Activated naive CD4-positive, alpha-beta T cell treated with anti-CD3 and anti-CD28 coated beads for 36 hours (primary cell): ENCODE measurements at places on chromosomes 3 and 15.
A peak's percentile ranks its signal among the peaks of the same experiment; 100 is the strongest.

- no peak for DNase-seq
Measured at GRCh38 chr3:136612512-136612911, 139.7 kb downstream of the STAG1 start.

DNA sequence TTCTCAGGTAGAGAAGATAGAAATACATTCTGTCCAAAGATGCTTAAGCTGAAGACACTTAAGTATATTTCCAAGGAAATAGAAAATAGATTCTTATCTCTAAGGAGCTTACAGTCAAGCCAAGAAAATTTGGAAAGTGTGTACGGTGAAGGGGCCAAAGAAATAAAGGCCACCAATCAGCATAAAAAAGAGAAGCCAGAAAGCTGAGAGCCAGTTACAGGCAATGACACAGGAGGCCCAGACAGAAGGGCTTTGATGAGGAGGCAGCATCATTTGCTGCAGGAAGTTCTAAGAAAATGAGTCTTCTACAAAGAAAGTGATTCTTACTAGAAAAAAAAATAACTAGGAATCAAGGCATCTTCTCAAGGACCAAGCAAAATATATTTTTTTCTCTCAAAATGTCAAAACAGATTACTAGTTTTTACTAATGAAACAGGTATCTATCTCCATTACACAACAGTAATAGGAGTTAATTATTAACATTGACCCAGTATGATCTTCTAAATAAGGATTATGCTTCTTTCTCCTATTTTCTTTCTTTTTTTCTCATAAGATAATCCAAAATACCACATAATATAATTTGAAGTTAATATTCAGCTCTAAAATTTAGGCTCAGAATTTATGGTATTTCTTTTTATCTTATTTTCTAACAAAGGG lies 82.1 kb upstream of the PHLDB2 start:
- no peak for DNase-seq

- no peak for DNase-seq
Measured at GRCh38 chr15:98226578-98226977, 266.1 kb downstream of the ARRDC4 start.

- no peak for DNase-seq
Measured at GRCh38 chr3:193253986-193254660, 13.1 kb downstream of the PLAAT1 start.

DNA sequence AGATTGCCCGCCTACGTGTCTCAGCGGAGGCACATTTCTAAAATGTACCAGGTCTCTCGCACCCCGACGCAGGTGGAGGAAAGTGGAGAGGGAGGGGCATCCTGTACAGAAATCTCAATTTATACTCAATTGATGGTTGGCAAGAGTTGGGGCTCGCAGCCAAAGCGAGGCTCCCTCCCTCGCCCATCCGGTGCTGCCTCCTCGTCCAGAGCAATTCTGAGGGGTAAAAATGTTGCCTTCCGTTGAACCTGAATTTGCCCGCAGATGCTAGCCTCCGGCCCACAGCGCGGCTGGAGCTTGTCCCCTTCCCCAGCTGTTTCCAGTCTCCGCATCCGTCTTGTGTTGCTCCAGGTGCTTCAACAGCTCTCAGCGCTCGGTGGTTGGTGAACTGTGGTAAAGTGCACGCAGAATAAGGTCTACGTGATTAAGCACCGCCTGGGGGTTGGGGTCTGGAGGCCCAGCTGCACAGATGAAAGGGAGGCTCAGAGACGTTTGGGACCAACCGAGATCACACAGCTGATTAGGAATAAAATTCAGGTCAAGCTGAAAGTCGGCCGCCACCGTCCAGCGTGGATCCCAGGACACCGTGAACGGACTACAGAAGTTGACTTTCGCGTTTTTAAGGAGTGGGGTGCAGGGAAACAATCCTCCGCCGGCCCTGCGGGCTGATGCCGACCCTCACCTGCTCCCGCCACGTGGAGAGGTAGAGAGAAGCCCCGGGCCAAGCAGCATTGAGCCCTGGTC lies 846 bp upstream of the POLG start:
- peak; percentile 53 for DNase-seq
